ENCODE measurements at places on chromosomes 1 and 21.
A peak's percentile ranks its signal among the peaks of the same experiment; 100 is the strongest.

- DNase-seq, result no peak
Measured at GRCh38 chr1:76021846-76022245, 52.7 kb upstream of the ST6GALNAC3 start.

GRCh38 chr1:202143768-202144401 is 652 bp downstream of the ARL8A start:
- no peak for DNase-seq

DNA sequence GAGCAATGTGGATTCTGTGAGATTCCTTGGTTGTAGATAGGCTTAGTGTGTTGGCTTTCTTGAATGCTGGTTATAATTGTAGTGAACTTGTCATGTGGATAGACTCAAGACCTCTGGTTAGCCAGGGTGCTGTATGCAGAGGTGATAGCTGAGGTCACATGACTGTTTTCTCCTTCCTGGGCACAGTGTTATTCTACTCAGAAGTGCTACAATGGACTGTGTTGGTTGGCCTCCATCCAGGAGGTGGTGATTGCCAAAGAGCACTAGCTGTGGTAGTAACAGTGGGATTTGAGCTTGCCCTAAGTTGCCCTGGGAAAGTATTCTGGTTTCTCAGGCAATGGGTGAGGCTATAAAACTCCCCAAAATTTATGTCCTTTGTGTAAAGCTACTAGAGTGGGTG is 71.6 kb downstream of the SH3BGR start:
- DNase-seq, result peak; percentile 43

DNA sequence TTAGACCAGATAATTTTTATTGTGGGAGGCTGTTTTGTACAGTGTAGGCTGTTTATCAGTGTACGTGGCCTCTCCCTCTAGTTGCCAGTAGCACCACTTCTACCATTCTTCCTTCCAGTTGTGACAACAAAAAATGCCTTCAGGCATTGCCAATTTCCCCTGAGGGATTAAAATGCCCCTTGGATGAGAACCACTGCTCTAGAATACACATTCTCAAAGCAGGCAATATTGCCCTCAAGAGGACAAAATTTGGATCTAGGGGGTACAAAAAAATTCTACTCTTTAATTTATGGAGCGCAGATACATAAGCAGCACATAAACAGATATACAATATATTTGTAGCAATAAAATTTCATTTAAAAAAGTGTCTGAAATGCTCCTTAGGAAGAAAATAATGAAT is 674.6 kb downstream of the PTPRC start:
- no peak for DNase-seq

- DNase-seq, result no peak
Measured at GRCh38 chr1:109478806-109479205, 4.9 kb upstream of the ATXN7L2 start.

DNA sequence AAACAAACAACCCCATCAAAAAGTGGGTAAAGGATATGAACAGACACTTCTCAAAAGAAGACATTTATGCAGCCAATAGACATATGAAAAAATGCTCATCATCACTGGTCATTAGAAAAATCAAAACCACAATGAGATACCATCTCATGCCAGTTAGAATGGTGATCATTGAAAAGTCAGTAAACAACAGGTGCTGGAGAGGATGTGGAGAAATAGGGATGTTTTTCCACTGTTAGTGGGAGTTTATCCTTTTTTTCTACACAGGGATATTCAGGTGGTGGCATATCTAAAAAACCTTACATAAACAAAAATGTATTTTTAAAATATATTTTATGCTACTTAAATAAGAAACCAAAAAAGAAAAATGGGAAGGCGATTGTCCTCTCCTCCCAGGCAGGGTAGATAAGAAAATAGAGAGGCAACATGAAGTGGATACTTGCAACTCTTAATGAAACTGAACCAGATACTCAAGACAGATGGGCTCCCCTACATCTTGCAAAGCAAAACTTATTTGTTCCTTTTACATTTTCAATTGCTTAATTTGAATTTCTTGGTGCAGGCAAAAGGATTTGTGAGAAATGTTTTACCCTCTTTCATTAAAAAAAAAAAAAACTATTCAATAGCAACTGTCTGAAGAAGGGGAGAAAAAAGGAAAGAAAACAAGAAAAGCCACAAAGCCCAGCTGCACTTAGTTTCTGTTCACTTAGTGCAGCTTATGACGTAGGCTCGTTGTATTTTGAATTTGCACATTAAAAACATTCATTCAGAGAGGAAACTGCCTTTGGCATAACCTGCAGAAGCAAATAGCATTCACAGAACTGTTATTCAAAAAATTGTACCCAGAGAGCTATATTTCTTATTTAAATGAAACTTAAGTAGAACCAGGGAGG is 36.9 kb upstream of the RGS1 start:
- no peak for DNase-seq

- DNase-seq, result no peak
Measured at GRCh38 chr1:29123887-29124365, at the start of gene TMEM200B. Gene TMEM200B, minus strand, starts transcription at chr1:29123903. Its CDS starts 2,075 bp downstream, at chr1:29121828.

GRCh38 chr1:66262208-66262963 is 271.6 kb upstream of the SGIP1 start:
- no peak for DNase-seq

DNA sequence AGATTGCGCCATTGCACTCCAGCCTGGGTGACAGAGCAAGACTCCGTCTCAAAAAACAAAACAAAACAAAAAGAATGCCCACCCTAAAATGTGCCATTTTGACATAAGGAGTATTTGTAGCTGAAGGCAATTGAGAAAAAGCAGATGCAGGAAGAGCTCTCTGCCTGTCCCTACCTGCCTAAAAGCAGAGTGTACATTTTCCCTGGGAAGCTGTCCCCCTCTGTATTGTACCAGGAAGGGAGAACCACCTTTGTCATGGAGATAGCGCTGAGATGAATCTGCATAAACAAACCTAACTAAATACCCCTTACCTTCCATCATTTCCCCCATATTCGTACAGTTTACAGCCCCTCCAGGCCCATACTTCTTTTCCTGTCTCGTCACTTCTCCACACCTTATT is 94.4 kb upstream of the SLC45A1 start:
- DNase-seq, result no peak

DNA sequence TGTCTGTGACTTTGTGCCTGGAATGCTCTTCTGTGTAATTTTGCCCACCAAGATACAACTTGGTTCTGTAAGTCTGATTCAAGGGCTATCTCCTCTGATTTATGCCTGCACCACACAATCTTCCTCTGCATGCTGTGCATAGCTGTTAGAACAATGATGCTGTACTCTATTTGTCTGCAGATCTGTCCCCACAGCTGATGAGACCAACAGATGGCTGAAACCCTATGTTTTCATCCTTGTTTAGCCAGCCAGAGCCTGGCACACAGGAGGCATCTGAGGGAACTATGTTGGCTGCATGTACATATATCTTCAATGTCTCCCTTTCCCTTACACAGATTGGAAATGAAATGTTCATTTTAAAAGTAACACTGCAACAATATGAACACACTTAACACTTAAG is 58.0 kb upstream of the ABCA4 start:
- no peak for DNase-seq

DNA sequence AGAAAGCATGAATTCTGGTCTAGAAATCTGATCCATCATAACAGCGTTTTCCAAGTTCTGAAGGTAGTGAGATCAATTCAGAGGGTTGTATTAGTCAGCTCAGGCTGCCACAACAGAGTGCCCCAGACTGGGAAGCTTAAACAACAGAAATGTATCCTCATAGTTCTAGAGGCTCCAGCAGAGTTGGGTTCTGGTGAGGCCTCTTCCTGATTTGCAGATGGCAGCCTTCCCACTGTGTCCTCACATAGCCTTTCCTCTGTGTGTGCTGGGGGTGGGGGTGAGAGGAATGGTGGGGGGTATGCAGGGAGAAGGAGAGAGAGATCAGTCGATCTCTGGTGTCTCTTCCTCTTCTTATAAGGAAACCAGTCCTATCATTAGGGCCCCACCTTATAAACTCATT is 15.1 kb downstream of the ZBTB8B start:
- DNase-seq, result no peak

DNA sequence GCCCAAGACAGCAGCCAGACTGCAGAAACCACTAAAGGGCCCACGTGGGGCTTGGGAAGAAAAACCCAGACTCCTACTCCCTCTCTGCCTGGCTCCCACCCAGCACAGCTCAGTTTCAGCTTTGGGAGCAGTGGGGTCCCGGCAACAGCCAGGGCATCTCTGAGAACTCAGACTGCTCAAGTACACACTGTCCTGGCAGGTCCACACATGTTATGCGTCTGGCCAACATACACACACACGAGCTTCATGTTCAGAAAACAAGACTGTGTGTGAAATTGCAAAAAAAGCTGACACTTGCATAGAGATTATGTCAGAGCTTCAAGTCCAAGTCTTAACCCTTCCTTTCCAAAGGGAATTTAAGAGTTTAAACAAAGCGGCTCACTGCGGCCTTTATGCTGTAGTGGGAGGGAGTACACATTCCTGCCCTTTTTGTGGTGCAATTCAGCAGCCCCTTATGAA is 136.6 kb upstream of the CD34 start:
- no peak for DNase-seq

GRCh38 chr1:162878000-162878596 is 17.1 kb upstream of the CCDC190 start:
- DNase-seq, result peak; percentile 70

DNA sequence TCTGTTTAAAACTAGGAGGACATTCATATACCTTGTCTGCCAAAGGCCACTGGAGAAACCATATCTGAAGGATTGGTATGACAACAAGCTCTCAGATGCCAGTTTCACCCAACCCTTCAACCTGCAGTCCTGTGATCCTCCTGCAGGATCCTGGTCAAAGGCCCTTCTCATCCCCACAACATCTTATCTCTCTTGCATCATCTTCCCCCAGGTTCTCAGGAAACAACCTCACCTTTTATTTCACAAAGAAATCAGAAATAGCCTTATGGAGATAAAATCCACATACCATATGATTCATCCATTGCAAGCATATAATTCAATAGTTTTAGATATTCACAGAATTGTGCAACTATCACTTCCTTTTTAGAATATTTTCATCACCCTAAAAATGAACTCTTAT is 104.0 kb upstream of the DSCAM start:
- no peak for DNase-seq

GRCh38 chr1:227372726-227373130 is 54.4 kb upstream of the CDC42BPA start:
- DNase-seq, result peak; percentile 5

GRCh38 chr1:11462224-11462923 is 16.6 kb upstream of the DISP3 start:
- no peak for DNase-seq
